ENCODE measurements at places on chromosomes 4 and X. TPM values are rescaled to one million over a fixed set of nuclear protein-coding genes. Genes with fewer than 3 reads are reported as not detected.

DNA sequence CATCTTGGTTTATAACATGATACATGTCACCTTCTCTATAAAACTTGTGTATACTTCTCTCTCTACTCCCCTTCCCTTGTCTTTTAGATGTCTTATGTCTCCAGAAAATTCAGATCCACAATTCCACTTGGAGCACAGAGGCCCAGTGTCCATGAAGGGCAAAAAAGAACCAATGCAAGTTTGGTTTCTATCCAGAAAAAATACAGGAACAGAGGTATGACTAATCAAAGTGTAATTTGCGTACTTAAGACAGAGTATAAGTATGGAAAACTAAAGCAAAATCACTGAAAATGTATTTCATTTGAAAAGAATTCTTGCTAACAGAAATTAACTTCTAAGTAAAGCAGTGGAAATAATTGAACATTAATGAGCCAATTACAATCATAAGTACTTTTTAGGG lies 46.2 kb downstream of the GUCY1B1 start:
- no peak overlapping the region for H3K4me3 ChIP-seq
- H3K27me3 ChIP-seq: no peaks in the 10 kb centered on the region
- no peaks in the 10 kb centered on the region for H3K4me1 ChIP-seq
- DNase-seq: no peak

GRCh38 chr4:102218656-102219055 lies 126.6 kb downstream of the SLC39A8 start:
- H3K4me1 ChIP-seq: peaks cover 8% of the 10 kb centered on the region
- no peak overlapping the region for H3K27ac ChIP-seq
- H3K27me3 ChIP-seq: no peaks in the 10 kb centered on the region
- no peak overlapping the region for H3K4me3 ChIP-seq
- DNase-seq: no peak

DNA sequence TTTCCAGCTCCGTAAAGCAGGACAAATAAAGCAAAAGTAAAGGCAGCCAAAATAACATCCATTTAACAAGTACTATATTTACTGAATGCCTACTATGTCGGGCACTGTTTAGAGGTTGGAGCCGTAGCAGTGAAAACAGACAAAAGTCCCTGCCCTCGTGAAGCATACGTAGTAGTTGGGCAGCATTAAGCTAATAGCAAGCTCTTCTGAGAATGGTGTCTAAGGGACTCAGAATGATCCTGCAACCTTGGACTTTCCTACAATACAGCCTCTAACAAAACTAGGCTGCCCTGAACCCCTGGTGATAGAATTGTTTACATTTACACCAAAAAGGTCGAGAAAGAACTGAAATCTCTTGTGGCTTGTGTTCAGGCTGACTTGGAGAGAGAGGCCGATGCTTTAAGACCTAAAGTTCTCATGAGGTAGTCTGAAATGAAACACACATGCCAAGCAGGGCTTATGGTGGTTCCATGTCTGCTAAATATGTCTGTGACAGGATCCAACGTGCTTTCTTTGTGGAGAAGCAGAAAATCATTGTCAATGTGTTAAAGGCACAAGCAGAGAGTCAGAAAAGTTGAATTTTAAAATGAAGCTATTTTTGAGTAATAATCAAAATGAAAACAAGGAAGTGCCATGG lies 898 bp upstream of the PDGFC start:
- peaks cover 3% of the 10 kb centered on the region for H3K27me3 ChIP-seq
- H3K27ac ChIP-seq: no peak overlapping the region
- peak overlapping the region; percentile 84 for H3K4me3 ChIP-seq

GRCh38 chrX:77900688-77901087 lies 1.4 kb downstream of the COX7B start:
- H3K27ac ChIP-seq: peak overlapping the region; percentile 93
- peak overlapping the region; percentile 91 for H3K4me3 ChIP-seq
- H3K4me1 ChIP-seq: no peaks in the 10 kb centered on the region
- no peaks in the 10 kb centered on the region for H3K27me3 ChIP-seq
- peaks cover 12% of the 10 kb centered on the region for H3K36me3 ChIP-seq
- no peak for DNase-seq

- H3K27me3 ChIP-seq: no peaks in the 10 kb centered on the region
- no peak overlapping the region for H3K27ac ChIP-seq
- no peak overlapping the region for H3K4me3 ChIP-seq
- no peaks in the 10 kb centered on the region for H3K36me3 ChIP-seq
- no peak for DNase-seq
Observed at GRCh38 chrX:154466907-154467306, 8.8 kb downstream of the PLXNA3 start.

- H3K4me3 ChIP-seq: no peak overlapping the region
- H3K4me1 ChIP-seq: no peaks in the 10 kb centered on the region
- H3K27ac ChIP-seq: no peak overlapping the region
- no peaks in the 10 kb centered on the region for H3K36me3 ChIP-seq
- no peak for DNase-seq
Observed at GRCh38 chrX:21711129-21711847, 46.6 kb downstream of the SMPX start.

DNA sequence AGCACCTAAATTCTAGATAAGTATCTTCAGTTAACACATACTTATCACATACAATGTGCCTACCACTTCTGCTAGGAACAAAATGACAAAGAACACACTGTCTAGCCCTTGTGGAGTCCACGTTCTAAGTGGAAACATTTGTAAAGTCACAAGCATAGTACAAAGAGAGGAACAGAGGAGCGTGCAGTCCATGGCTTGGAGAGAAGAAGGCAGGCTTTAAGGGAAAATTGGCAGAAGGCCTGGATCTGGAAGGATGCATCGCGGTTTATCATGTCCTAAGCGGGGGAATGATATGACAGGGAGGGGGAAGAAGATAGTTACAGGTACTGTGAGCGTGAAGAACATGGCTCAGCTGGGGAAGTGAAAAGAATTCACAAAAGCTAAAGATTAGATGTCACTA lies 218.0 kb downstream of the PRDM5 start:
- H3K27ac ChIP-seq: no peak overlapping the region
- no peak for DNase-seq
- peaks cover 16% of the 10 kb centered on the region for H3K36me3 ChIP-seq
- no peaks in the 10 kb centered on the region for H3K27me3 ChIP-seq
- H3K4me3 ChIP-seq: no peak overlapping the region

Gene TKTL1
- total RNA-seq: 0.56 TPM

Gene IGSF1
- total RNA-seq: 19.2 TPM

Gene ADH1C
- 9.9 TPM for total RNA-seq

Gene TACR3
- 0.72 TPM for total RNA-seq

Gene SLC10A4
- 2.8 TPM for total RNA-seq

Gene SH3D19
- 24.3 TPM for total RNA-seq
